ENCODE measurements at places on chromosomes 4 and X.

GRCh38 chr4:6859543-6859942 lies 50.1 kb upstream of the TBC1D14 start:
- no peak for DNase-seq

DNA sequence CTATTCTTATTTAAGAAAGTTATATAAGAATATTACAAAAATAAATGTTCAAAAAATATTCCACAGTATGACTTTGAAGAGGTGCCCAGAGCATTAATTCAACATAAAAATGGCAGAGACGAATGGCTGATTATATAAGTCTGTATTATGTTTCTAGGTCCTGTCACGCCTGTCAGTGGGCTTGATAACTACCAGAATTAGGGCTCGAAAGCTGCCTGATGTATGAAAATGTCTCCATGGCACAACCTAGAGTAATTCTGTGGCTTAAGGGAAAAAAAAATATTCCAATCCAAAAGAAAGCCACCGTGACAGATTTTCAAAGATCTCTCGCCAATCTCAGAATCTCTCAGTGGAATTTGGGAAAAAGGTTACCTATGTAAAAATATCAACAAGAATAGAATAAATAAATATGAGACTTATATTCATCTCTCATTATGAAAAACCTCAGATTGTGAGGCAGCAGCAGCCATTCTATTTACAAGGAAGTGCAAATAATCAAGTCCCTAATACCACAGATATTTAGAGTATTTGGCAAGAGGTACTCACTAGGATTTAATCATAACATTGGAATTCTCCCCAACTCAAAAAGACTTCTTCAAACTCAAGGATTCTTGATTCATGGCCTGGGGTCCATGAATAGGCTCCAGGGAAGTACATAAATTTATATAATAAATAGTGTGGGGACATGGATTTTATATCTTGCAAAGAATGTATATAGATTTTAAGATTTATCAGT lies 489.1 kb upstream of the INTU start:
- no peak for DNase-seq

GRCh38 chr4:13484749-13485221 lies 645 bp upstream of the RAB28 start:
- no peak for DNase-seq

- no peak for DNase-seq
Measured at GRCh38 chr4:136650541-136651277, 881.6 kb downstream of the PCDH18 start.

- no peak for DNase-seq
Measured at GRCh38 chr4:139892973-139893736, 227.5 kb downstream of the MGST2 start.

- no peak for DNase-seq
Measured at GRCh38 chr4:3186609-3187008, 62.4 kb upstream of the MSANTD1 start.

- DNase-seq: no peak
Measured at GRCh38 chrX:75623535-75623934, 100.7 kb upstream of the ZDHHC15 start.

GRCh38 chr4:153532636-153533035 lies 66.5 kb downstream of the TMEM131L start:
- DNase-seq: no peak

DNA sequence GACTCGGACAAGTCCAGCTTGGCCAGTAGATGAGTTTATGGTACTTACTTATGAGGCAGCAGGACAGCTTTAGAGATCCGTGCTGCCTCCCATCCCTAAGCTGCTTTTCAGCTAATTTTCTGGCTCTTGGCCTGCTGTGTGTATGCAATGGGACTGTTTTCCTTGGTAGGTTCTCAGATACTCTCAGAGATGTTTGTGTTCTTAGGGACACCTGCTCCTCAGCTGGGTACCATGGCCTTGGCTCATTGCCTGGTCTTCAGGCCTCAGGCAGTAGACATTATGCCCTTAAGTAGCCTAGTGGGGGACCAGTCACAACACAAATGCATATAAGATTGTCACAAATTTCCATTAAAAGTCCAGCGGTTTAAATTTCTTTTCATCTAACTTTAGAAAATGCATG lies 688.0 kb downstream of the PCDH7 start:
- DNase-seq: no peak

- DNase-seq: no peak
Measured at GRCh38 chr4:153706519-153706918, 22.4 kb downstream of the TLR2 start.

DNA sequence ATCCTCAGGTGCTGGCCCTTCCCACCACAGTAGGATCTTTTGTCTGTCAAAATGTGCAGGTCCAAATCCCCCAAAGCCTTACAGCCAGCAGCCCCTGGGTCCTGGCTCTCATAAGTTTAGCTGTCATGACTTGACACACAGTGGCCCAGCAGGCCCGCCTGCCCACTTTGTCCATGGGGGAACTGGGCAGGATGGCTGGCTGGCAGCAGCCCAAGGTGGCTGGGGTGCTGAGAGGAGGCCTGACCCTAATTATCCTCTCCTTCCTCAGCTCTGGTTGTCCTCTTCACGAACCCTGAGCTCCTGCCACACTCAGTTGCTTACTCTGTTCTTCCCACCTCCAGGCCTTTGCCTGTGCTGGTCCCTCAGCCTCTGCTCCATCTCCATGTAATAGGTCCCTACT lies 46.4 kb upstream of the PJA1 start:
- no peak for DNase-seq

- DNase-seq: no peak
Measured at GRCh38 chrX:51851507-51852085, 41.8 kb upstream of the MAGED1 start.

DNA sequence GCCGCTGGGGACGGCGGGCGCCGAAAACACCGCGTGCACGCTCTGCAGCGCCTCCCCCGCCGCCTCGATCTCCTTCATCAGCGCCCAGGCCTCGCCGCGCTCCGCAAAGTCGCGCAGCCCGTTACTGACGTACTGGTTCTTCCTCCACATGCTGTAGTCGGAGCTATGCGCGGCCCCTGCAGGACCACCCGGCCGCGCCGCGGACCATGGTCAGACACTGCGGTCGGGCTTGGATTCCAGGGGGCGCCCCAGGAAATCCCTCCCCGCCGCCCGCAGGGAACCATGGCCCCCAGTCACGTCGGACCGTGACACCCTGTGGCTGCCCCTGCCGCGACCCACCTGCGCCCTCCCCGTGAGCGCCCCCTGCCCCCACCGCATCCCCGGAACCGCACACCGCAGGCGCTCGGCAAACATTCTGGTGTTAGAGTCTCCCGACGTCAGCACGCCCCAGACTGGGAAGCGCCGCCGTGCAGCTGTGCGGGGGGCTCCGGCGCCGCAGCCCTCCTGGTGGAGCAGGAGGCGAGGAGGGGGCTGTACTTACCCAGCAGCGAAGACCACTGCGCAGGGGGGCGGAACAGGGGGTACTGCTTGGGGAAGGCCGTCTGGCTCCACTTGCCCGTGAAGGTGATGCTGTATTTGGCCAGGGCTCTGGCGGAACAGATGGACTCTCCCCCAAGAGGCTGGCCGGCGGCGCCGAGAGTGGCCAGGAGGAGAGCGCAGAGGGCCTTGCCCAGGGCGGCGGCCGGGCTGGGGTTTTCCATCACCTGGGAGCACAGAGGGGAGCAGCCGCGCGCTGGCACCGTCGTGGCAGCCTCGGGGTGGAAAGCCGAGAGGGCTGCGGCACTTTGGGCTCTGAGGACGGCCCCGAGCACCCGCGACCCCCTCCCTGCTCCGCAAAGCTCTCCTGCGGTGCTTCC lies 814 bp downstream of the SPON2 start:
- DNase-seq: no peak

DNA sequence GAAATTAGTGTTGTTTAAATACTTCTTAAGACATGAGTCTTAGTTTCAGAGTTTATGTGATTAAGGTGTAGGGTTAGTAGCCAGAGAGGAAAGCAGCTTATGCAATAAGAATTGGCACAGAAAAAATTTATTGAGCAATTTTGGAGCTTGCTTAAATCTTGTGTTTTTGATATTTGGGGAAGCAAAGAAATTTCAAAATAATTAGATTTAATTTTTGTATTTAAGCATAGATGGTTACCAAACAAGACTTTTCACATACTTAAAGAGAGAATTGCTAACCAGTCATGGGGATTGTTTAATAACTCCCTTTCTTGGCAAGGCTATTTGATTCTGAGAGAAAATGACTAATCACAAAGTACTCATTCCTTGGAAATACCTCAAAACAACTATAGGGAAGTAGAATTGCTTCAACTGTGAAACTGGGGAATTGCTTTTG lies 202.0 kb upstream of the GRID2 start:
- no peak for DNase-seq

GRCh38 chrX:1487401-1487800 lies 34.7 kb upstream of the ASMTL start:
- DNase-seq: no peak

DNA sequence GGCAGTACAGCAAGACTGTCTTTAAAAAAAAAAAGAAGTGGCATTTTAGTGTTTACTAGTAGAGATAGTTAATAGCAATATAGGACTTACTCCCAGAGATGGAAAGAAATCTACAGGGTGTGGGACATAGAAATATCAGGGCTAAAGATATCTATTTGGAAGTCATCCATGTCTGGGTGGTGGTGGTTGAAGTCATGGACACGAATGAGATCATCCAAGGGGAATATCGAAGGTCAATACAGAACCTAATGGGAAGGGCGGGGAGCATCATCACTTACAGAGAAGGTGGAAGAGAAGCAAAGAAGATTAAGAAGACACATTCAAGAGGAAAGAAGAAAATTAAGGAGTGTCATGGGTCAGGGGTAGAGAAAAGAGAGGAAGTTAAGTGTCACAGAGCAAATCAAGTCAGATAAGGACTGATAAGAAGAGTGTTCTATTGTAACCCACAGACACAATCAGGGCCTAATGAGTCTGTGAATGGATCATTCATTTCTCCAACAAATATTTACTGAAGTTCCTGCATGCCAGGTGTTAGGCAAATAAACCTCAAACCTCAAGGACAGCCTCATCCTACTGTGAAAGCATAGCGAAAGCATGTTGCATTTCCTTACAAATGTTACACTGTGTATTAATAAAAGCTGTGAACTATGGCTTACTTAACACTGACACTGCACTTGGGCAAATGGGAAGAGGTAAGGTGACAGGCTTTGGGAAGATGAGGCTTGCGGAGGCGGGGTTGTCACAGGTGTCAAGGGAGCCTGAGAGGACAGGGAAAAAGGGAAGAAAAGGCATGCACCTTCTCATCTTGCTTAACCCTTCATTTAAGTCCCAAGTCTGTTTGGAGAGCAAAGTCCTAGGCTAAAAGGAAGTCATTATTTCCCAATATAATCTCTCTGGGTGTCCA lies 65.3 kb downstream of the ELOVL6 start:
- no peak for DNase-seq

- no peak for DNase-seq
Measured at GRCh38 chr4:7198440-7199128, 6.2 kb downstream of the SORCS2 start.

DNA sequence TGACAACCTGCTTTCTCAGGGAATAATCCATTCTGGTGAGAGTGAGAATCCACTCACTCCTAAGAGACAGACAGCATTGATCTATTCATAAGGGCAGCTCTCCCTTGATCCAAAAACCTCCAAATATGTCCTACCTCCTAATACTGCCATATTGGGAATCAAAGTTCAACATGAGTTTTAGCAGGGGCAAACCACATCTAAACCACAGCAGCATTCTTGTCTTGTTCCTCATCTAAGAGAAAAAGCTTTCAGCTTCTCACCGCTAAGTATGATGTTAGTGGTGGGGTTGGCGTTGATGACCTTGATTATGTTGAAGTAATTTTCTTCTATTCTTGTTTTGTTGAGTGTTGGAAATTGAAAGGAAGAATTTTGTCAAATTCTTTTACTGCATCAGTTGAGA lies 69.6 kb downstream of the SERTM2 start:
- no peak for DNase-seq

DNA sequence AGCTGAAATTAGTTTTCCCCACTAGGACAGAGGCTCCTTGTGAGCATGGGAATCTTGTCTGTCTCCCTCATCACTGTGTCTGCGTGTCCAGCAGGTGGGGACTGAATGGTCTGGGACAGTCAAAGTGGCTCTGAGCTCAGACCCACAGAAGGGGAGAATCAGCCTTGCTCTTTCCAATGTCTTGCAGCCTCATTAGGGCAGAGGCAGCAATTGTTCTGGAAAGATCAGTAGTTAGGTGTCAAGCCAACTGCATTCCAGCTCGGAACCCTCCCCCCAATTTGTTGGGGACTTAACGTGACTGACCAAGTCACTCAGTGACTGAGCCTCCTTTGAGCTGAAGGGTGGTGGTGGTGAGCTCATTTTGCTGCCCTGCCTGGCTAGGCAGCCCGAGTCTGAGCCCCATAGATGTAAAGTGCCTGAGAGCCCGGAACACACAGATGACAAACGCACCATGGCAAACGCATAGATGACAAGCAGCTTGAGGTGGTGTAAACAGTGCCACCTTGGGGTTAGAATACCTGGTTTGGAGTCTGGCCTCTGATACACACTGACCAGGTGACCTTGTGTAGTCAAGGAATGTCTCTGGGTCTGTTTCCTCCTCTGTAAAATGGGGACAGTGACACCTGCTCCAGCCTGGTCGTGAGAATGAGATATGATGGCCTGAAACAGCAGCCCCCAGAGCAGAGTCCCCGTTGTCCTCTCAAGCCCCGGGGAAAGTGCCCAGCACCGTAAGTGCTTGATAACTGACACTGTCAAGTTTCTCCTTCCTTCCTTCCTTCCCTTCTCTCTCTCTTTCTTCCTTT lies 2.7 kb upstream of the SORCS2 start:
- DNase-seq: no peak

DNA sequence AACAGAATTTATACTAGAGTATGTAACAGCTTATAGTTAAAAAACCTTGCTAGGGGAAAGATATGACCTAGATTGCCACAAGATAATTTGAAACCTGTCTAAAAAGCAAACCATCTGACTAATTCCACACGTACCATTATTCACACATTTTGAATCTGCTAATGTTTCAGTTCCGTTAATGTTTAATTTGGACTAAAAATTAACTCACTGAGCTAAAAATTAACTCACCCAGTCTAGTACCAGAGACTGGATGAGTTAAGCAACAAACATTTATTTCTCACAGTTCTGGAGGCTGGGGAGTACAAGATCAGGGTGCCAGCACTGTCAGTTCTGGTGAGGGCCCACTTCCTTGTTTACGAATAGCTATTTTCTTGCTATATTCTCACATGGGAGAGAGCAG lies 231.5 kb upstream of the DIAPH2 start:
- no peak for DNase-seq

GRCh38 chrX:149487292-149487691 lies 17.8 kb downstream of the IDS start:
- DNase-seq: no peak

DNA sequence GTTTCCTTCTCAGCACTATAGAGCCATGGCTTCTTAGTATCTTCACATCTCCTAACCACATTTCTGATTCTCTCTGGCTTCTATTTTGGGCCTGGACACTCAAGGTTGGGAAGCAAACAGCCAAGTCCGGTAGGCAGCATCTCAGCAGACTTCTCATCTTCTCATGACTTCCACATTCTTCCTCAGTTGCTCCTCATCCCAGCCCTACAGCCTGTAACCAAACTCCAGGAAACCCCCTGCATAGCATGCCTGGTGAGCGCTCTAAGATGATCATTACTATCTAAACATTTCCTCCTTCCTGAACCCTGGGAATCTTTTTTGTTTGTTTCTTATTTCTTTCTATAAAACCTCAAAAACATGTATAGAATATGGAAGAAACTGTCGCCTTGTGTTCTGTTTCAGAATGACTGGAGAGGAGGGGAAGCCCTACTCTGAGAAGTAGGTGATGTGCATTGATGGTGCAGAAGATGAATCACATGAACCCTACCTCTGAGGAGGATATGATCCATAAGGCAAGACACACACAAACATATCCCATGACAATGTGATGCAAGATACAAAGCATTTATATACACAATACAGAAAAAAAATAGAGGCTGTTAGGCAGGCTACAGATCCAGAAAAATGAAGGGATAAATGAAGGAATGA lies 219.8 kb upstream of the GYPA start:
- DNase-seq: no peak
